ENCODE measurements at places on chromosomes 7 and 10.

GRCh38 chr7:8255680-8256655 is 6.0 kb downstream of the ICA1 start:
- no peak for DNase-seq

- DNase-seq, result no peak
Measured at GRCh38 chr10:49109669-49110340, 5.5 kb downstream of the VSTM4 start.

GRCh38 chr7:2608921-2609411 is 22.8 kb upstream of the TTYH3 start:
- peak; percentile 52 for DNase-seq

DNA sequence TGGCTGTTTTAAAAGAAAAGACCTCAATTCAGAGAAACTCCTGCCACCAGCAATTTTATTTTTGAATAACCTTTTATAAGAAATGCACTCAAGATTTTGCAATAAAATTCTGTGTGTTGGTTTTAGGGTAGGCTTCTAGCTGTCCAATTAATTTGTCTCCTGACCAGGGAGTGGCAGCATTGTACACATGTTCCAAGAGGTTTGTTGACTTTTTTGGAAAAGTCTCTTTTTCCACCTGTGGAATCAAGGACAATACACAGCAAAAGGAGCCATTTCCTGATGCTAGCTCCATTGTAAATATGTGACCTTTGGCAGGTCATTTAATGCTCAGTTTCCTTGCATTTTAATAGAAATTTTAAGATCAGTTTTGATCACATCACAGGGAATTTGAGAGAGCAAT is 1.8 kb downstream of the GIMAP5 start:
- no peak for DNase-seq

- DNase-seq, result no peak
Measured at GRCh38 chr7:41994746-41995110, 242.3 kb downstream of the GLI3 start.

DNA sequence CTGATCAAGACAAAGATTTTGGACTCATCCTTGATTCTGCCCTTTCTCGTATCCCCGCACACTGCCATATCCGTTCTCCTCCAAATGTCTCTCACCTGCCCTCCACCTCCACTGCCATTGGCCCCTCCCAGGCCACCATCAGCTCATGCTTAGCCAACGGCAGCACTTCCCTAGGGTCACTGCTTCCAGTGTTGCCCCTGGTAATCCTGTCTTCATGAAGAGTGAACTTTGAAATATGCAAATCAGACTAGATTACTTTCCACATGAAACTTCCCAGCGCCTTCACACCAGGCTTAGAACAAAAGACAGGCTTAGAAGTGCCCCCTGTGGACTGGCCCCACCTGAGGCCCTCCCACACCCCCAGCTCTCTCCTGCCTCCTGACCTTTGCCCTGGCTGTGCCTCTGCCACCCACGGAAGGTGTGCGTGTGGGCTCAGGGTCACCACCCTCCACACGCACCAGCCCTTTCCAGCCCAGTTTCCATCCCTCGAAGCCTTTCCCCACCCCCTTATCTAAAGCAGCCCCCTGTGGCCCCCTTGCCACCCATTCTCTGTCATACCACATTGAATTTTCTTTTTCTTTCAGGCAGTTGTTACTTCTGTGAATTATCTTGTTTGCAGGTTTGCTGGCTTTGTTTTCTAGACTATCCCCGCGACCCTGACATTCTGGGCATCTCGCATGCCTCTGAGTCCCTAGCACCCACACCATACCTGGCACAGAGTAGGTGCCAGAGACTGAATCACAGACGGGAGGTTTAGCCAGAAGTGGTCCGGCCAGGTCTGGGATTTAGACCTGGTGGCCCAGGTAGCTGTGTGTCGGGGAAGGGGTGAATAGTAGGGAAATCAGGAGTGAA is 26.8 kb upstream of the C10orf53 start:
- DNase-seq, result no peak

DNA sequence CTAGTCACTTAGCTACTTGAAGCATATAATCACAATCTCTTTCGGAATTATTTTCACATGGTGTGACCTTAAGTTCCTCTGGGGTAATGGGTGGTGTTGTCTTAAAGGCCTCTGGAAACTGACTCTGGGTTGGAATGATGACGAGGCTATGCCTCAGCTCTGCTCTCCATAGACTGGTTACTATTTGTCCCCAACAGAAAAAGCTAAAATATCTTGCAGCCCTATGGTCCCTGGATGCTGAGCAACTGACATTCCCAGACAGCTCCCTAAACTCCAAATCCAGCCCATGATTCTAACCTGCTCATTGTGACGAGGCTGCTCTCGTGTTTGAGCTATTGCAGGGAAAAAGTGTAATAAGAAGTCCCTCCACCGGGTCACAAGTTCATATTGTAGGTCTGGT is 51.6 kb downstream of the HBP1 start:
- no peak for DNase-seq

DNA sequence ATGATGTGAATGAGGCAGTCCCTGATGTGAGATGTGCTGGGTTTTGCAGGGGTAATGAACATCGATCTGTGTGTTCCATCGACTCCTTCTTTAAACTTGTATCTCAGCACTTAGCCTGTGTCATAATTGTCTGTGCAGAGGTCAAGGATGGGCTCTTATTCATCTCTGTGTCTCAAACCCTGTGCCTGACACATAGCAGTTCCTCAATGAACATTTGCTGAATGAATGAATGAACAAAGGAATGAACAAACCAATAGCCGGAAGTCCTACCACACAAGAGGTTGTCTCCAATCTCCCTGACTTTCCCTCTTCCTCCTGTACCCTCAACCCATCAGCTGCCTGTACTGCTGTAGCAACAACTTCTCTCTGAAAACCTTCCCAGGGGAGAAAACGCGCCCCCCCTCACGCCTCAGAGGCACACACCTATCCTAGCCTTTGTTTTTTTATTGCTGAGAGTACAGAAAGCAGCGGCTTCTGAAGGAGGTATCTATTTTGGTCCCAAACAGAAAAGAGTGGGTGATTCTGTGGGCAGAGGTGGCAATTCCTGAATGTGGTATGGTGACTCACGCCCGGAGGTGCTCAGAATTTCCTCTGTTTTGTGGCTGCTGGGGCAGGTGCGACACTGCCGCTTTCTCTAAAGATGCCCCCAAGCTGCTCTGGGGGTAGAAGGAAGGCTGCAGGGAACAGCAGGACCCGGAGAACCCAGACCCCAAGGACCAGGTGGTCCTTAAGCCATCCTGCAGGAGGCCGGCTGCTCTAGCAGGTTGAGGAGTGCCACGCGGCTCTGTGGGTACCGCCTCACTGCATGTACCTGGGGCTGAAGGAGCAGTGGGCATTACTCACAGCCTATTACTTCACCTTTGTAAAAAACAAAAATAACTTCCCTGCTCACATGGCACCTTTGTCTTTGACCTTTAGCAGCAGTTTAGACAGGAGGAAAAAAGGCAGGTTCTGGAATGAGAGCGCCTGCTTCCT is 9.6 kb downstream of the IL2RA start:
- no peak for DNase-seq

- no peak for DNase-seq
Measured at GRCh38 chr10:78388331-78389050, 354.8 kb downstream of the RPS24 start.

GRCh38 chr10:48720611-48721010 is 35.9 kb downstream of the WDFY4 start:
- DNase-seq, result no peak

DNA sequence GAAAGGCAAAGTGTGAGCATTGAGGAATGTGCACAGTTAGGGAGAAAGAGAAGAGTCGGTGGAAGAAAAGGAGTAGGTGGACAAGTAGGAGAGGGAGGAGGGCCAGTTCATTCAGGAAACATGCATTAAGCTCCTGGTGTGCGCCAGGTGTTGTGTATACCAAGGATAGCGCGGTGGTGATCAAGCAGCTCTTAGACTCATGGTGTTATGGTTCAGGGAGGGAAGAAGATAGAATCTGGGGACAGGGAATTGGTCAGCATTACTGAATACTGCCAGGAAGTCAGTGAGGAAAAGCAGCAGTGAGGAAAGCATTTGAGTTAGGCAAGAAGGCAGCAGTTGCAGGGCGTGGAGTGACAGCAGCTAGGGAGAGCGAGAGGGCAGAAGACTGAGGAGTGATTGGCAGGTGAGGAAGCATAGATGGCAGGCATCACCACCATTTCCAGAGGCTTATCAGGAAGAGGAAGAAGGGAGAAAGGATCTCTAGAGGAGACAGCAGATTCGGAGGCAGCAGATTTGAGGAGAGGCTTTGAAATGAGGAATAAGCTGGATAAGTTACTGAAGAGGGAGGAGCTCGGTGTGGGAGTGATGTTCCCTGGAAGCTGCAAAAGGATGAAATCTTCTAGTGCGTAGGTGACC is 265.6 kb downstream of the GFRA1 start:
- DNase-seq, result no peak

GRCh38 chr7:157411580-157411979 is 74.8 kb downstream of the DNAJB6 start:
- peak; percentile 69 for DNase-seq

DNA sequence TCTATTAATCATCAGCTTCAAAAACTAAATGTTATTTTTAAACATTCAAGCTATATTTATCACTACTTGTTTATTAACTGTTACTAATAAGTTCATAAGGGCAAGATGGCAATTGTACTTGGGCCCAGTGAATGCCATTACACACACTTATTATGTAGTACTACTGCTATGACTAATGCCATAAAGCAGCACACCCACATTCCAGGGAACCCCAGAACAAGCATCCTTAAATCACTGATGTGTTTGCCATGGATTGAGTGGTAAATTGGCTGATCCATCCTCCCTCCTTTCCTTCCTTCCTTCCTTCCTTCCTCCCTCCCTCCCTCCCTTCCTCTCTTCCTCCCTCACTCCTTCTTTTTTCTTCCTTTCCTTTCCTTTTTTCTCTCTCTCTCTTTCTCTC is 37.4 kb upstream of the RSU1 start:
- DNase-seq, result peak; percentile 39

DNA sequence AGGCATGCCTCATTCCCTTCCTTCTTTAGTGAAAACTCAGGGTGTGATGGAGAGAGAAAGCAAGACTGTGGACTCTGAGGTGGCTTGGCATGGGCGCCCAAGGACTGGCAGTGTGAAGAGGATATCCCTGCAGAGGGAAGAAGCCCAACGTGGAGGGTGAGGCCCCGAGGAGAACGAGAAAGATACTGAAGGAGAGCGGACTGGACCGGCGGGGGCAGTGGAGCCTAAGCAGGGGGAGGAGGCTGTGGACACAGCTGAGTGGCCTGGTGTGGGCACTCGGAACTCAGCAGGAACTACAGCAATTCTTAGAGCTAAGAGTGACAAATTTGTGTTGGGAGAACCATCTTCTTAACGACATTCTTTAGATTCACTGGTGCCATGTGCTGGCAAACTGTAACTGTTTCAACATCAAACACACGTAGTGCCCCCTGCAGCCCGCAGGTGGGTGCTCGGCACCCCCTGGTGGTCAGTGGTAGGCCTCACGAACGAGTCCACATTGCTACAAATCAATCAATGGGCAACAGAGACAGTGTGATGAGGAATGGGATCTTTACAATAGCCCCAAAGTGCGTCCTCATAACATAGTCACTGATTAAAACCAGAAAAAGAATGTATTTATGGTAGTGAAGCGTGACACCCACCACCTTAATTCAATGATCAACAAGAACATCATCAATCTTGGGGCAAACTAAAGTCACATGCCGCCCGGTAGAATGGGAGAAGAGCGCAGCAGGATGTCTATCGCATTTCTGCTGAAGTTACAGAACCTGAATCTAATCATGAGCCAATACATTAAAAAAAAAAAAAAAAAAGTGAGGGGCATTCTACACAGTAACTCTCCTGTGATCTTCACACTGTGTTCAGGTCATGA is 2.0 kb upstream of the SFTPA1 start:
- peak; percentile 16 for DNase-seq

DNA sequence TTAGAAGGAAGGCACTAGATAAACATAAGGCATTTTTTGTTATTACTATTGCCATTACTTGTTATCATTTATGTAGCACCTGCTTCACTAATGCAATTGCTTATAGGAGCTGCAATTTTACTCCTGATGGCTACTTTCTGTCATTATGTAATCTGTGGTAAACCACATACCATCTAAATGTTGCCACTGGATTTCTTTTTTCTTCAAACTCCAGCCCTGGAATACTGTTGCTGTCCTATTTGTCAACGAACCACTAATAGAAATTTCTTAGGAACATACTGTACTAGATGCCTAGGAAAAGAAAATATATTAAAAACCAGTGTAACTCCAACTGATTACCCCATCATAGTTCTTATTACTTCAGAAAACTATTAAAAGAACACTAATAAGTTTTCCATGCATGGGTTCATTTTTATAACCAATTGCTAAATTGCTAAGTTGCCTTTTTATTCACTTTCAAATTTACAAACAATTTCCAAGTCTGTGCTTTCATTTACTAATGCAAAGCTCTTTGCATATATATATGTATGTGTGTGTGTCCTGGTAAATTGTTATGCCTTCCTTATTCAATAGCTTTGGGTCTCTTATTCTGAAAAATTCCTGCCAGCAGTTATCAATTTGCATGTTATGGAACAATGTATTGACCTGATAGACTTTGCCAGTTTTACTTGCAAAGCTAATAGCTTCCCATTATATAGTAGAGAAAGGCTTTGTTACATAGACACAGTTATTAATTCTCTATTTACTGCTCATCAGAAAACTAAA is 287.4 kb downstream of the EXOC4 start:
- no peak for DNase-seq

GRCh38 chr7:16212610-16213009 is 208.7 kb downstream of the CRPPA start:
- no peak for DNase-seq

DNA sequence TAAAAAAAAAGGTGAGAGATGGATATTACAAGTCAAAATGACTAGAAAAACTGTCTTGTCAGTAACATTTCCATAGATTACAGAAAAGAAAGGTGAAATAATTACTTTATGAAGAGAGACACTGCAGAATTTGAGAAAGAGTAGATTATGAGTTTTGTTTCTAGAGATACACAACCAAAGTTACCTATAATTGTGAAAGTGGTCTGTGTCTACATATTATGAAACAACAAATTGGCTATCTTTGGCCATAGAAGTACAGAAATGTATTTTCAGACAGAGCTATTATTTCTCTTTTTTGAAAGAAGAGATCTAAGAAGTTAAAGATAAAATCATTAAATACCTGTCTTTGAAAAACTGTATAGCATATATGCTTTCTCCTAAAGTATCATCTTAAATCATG is 30.1 kb downstream of the KCND2 start:
- DNase-seq, result no peak

DNA sequence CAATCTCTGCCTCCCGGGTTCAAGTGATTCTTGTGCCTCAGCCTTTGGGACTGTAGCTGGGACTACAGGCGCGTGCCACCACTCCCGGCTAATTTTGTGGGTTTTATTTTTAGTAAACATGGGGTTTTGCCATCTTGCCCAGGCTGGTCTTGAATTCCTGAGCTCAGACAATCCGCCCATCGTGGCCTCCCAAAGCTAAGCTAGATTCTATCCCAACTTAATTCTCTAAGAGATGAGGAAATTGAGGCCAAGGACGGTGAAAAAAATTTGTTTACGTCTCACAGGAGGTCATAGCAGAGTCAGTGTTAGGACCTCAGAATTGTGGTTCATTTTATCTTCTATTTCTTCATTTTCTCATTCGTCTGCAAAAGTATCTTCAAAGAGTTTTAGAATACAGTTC is 6.1 kb downstream of the CCAR1 start:
- no peak for DNase-seq

GRCh38 chr10:95247200-95247880 is 43.5 kb downstream of the PDLIM1 start:
- DNase-seq, result peak; percentile 33

GRCh38 chr10:114057855-114058254 is 14.2 kb downstream of the ADRB1 start:
- no peak for DNase-seq

- no peak for DNase-seq
Measured at GRCh38 chr7:87473986-87474385, 1.5 kb downstream of the ABCB4 start.
